ENCODE measurements at places on chromosomes 12 and 14.

GRCh38 chr12:11836282-11837151, 187.0 kb downstream of the ETV6 start:
- no peak for DNase-seq

- no peak for DNase-seq
Observed at GRCh38 chr12:102406033-102406584, 74.3 kb downstream of the IGF1 start.

DNA sequence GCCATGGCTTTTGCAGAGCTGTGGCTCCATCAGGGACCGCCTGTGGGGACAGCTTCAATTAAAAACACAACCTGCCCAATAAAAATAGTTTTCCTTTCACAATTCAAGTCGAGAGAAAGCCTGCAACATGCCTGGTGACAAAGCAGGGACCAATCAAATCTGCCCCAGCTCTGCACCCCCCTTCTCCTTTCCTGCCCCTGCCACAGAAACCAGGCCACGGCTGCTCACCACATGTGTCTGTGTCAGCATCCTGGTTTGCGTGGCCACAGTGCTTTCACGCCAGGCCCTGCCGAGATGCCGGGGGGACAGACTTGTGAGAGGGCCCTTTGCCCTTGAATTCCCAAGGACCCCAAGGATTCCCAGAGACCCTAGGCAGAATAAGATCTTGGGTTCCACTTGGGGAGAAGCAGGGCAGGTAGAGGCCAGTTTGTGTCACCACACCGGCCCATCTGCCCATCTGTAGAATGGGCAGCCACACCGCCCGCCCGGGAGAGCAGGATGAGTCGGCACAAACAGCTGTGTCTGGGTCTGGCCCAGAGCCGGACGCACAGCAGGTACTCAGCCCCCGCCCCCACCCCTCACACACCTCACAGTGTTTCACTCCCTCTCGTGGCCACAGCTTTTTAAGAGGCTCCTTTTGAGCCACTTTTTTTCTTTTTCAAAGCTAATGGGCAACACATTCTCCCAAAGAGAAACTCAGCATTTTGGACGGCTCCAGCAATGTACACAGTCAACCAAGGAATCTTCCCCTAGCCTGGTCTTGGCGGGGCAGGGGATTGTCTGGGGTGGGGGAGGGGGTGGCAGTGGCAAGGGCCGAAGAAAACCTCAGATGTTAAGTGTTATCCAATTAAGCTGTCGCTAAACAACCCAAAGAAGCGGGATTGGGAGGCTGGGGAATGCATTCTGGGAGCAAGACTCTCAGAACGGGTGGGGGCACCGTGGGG, 41.5 kb downstream of the BCL11B start:
- DNase-seq = no peak

DNA sequence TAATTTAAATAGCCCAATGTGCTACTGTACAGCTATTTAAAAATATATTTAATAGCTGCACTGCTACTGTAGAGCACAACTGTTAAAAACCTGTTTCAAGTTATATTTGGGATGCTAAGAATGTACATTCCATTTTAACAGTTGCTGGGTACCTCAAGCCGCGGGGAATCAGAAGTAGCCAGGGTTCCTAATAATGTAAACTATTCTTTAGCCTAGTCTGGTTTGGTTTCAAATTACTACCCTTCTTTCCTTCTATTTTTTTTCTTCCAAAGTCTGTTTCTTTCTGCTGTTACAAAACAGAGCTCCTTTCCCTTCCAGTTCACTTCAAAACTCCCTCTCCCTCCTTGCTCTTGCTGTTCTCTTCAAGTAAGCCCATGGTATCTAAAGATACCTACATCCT, 21.3 kb downstream of the SCAF11 start:
- DNase-seq = no peak

DNA sequence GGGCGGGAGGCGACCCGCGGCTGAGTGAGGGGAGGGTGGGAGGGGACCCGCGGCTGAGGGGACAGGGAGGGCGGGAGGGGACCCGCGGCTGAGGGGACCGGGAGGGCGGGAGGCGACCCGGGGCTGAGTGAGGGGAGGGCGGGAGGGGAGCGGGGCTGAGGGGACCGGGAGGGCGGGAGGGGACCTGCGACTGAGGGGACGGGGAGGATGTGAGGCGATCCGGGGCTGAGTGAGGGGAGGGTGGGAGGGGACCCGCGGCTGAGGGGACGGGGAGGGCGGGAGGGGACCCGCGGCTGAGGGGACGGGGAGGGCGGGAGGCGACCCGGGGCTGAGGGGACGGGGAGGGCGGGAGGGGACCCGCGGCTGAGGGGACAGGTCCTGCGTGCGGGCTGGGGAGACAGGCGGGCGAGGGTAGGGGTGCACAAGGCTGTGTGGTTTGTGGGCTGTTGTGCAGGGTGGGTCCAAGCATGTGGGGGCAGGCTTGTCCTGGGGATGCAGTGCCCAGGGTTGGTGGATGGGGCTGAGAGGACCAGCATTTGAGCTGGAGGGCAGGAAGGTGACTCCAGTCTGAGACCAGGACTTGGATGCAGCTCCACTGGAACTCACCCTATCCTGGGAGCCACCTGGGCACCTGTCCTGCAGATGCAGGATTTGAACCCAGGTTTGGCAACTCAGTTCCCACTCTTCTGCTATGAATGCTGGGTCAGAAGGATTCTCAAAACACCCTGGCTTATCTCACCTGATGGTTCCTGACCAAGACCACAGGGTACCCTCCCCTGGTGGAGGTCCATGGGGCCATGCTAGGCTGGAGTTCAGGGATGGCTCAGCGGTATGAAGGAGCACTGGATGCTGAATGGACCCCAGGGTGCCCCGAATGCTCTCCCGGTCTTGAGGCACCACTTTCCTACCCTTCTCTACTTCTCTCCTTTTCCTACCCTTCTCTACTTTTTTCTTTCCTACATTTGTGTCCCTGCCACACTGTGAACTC, 9.4 kb downstream of the PLD4 start:
- no peak for DNase-seq
